ENCODE measurements at places on chromosomes 4 and X. TPM values are rescaled to one million over a fixed set of nuclear protein-coding genes. Genes with fewer than 3 reads are reported as not detected.
A peak's percentile ranks its signal among the peaks of the same experiment; 100 is the strongest.

LONRF3 gene
- polyA plus RNA-seq = 2.6 TPM

CC2D2A gene
- 4.5 TPM for polyA plus RNA-seq

OCIAD2 gene
- 160 TPM for polyA plus RNA-seq

SSX3 gene
- polyA plus RNA-seq = not detected

ASB5 gene
- polyA plus RNA-seq = 0.30 TPM

CYBB gene
- 0.30 TPM for polyA plus RNA-seq

CPE gene
- polyA plus RNA-seq = 60.9 TPM

SYN1 gene
- polyA plus RNA-seq = 3.7 TPM

SYTL5 gene
- polyA plus RNA-seq = 1.2 TPM

UGT2B17 gene
- polyA plus RNA-seq = 4.4 TPM

RAB40AL gene
- polyA plus RNA-seq = 0.58 TPM

GRCh38 chr4:58560736-58561135 is 1450.6 kb upstream of the IGFBP7 start:
- DNase-seq = no peak

DNA sequence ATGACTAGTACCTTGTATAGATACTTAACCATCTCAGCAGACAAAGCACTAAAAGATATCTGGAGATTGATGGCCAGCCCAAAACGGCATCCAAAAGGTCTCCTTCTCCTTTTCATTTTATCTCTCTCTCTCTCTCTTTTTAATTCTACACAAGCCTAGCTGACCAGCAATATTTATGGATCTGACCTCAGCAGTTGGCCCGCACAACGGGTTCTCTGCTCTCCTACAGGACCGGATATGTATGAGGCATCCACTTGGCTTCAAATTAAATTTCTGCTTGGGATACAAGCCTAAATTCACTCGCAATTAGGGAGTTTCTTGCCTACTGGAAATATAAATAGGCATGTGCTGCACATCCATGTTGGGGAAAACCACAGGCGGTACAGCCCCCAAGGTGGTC is 22.5 kb upstream of the CT55 start:
- DNase-seq = no peak

DNA sequence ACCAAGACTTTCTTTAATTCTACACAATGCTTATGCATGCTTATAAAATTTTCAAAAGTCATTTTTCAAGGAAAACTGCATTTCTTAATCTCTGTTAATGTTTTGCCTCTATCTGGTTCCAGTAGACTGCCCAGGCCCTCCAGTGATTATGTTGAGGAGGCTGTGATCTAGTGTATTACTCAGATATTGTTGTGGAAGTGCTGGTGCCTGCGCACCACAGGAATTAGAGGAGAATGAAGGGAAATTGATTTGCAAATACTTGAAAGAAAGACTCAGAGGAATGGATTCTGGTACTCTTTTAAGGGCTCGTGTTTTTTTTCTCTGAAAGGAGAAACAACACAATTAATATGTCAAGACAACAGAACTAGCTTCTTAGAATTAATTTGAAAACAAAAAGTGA is 1015.1 kb downstream of the RPA4 start:
- no peak for DNase-seq

GRCh38 chrX:53479301-53479700 is 45.1 kb upstream of the HSD17B10 start:
- no peak for DNase-seq

DNA sequence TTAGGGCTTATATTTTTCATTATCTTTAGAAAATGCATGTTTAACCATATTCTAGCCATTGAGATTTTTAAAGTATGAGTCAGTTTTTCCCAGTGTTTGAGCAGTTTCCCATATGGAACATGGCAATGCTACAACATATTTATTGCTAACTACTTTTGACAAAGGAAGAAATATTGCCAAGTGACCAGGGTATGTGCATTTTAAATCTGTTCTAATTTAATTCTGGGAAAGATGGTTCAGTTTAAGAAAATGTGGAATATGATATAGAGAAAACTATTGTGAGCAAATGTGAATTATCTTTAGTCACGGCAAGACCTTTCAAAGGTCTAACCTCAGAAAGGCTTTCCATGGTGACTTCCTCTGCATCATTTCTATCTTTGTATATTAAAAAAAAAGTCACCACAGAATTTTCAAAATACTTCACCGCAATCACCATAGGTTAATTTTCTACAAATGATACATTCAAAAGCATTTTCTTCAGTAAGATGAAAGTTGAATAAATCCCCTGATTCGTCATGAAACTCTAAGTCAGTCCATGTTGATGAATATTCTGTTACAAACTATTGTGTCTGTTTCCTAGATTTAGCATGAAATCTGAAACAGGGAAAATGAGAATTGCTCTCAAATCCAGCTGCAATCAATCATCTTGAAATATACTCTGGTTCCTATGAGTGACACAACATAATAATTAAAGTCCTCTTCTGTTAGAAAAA is 2349.0 kb upstream of the TENM3 start:
- no peak for DNase-seq

- DNase-seq = no peak
Measured at GRCh38 chrX:34381241-34381640, 249.1 kb upstream of the FAM47A start.

DNA sequence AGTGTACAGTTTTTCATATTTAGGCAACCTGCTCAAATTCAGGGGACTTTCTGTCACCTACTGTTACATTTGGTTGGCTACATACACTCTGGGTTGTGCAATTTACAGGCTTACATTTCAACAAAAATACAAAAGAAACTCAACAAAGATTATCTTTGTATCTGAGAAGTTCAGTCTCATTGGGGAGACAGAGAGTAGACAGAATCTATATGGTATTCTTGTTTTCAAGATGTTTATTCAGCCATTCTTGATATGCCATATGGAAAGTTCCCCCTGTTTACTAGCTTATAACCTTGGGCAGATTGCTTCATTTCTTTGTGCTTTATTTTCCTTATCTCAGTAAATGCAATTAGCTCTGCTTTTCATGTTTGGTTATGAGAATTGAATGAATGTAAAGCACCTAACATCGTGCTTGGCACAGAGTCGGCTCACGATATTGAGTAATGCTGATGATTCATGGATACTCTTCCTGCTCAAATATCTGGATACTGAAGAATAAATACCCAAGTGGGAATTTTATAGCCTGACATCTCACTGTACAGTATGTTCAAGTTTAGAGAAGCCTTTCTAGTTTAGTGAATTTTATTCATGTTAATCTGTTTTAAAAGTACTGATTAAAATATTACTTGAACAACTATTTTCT is 96.5 kb upstream of the PACRGL start:
- DNase-seq = no peak

DNA sequence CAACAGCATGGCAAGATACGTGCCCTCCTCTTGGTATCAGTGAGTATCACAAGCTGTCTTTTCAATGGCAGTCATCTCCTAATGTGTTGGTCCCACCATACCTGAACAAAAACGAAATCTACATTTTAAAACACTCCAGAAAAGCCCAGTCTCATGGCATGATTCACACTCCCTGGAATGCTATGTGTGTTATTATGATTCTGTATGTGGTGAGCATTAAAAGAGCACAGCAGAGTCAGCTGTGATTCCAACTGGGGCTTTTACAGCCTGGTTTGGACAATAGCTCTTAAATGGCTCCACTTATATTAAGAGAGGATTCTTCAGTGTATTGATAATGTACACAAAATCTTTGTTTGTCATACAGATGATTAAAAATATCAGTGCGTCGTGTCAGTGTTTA is 274.1 kb upstream of the GK2 start:
- DNase-seq = no peak

GRCh38 chr4:32440391-32440790 is 1720.2 kb downstream of the PCDH7 start:
- DNase-seq = no peak

DNA sequence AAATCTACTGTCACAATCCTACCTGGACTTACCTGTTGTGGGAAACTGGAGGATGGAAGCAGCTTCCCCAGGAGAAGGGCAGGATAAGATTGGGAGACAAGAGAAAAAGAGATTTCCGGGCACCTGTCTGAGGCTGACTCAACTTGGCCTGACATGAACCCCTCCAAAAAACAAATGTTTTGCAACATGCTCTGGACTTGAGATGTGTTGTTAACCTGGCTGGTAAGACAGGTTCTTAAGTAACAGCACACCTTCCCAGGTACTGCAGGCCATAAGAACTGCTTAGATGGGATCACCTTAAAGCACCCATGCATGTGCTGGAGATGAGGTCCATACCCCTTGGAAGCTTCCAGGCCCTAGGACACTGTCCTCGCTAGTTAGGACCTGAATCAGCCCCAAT is 4.4 kb upstream of the SMIM43 start:
- no peak for DNase-seq

DNA sequence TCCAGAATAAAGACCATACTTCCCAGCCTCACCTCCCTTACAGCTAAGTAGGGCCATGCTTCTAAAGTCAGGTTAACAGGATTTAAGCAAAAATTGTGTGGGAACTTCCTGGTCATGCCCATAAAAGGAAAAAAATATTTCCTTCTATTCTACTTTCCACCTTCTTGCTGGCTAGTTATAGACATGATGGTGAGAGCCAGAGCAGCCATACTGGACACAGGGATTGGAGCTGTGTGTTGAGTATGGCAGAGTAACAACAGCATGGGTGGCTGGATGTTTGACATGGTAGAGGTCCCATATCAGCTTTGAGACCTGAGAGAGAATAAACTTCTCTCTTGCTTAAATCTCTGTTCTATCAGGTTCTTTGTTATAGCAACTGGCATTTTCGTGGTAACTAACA is 15.1 kb upstream of the CBR4 start:
- no peak for DNase-seq

GRCh38 chrX:68498044-68498507 is 775 bp upstream of the YIPF6 start:
- no peak for DNase-seq

GRCh38 chr4:3475041-3475712 is 12.1 kb downstream of the DOK7 start:
- DNase-seq = no peak

DNA sequence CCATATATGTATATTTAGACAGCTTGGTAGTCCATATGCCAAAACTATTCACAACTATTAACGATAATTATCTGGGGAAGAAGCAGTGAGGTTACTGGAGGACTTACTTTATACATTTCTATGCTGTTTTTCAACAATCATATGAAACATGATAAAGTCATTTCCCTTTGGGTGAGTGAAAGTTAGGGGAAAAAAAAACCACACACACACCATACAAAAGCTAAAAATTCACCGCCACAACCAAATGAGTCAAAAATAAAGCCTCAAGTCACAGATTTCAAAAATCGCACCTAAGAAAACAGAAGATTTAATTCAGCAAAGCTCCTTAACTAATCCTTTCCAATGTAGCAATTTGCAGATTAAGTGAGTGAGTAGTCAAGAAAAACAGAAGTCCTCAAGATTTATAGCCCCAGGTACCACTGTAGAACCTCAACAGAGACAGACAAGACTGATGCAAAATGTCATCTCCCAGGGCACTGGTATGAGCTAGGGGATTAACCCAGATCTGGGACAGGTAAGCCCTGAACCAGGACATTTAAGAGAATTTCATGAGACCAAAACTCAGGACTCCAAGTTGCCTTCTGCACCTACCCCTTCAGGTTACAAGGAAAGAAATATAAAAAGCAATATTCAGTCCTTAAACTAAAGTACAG is 35.1 kb downstream of the SYTL4 start:
- no peak for DNase-seq

- DNase-seq = no peak
Measured at GRCh38 chrX:19772822-19773628, 114.4 kb downstream of the SH3KBP1 start.

DNA sequence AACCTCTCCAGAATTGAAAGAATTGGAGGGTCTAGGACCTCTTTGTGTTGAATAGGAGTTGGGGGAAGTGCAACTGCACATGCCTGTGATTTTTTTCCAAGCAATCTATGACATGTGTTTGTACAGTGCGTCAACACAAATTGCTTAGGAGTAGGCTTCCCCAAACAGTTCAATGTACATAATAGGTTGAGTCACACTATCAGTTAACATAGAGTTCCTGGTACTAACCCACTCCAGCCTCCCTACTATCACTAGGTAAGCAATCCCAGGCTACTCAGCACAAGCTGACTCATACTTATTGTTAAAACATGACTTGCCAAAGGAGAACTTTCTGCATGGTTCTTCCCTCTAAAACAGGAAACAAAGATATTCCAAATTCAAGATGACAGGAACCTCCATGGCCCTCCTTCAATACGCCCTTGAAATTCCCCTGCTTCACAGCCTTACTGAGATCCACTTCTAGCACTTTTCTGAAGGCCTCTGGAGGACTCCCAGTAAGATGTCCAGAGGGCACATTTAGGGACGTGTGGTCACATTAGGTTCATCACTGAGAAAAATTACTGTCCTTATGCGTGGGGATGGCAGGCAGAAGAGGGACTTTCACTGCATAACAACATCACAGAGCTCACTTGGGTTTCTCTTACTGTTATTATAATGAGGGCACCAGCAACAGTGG is 8.4 kb upstream of the VSIG1 start:
- peak; percentile 64 for DNase-seq

- no peak for DNase-seq
Measured at GRCh38 chrX:151402719-151403390, 5.8 kb downstream of the VMA21 start.

DNA sequence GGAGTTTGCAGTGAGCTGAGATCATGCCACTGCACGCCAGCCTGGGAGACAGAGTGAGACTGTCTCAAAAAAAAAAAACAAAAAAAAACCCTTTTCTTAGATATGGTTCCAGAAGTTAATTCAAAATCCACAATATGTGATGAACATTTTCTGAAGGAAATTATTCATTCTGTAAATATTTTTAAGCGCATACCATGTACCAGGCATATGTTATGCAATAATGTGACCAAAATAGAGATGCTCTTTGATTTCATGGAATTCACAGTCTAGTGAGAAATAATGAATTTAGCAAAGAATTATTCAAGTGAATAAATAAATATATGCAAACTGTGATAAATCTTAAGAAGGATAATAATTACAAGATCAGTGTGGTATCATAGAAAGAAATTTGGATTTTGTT is 174.7 kb downstream of the GC start:
- DNase-seq = no peak

DNA sequence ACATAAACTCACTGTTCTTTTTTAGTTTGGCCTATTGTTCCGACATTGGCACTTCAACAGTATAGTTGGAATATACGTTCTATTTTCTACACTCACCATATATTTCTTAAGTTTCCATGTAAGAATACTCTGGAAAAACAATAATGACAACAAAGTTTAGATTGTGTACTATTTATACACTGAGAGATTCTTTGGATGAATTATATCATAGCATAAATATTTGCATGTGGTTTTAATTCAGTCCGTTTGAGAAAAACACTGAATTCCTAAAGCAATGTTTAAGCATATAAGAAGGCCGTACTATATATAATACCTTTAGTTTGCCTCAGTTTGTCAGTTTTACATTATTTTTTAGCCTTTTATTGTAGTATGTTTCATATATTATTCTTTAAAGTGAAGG is 82.4 kb downstream of the RAP1GDS1 start:
- no peak for DNase-seq

- peak; percentile 56 for DNase-seq
Measured at GRCh38 chr4:48141048-48141447, 7.0 kb upstream of the TXK start.

DNA sequence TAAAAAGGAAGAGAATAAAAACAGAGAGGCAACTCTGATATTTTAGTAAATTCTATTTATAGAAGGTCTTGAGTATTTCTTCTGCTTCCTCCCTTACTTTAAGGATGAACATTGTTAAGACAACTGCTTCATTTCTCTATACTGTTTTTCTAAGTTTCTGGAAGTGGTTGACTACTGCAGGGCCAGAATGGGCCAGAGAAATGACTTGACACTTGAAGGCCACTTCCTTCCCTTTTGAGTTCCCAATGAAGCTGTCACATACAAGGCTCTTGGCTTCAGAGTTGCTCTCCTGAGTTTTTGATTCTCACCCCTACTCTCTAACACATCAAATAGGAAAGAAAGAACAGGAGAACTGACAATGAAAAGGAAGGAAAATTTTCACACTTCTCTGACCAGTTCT is 37.6 kb downstream of the PKD2 start:
- no peak for DNase-seq
